ENCODE measurements at places on chromosomes 7 and 10. TPM values are rescaled to one million over a fixed set of nuclear protein-coding genes. Genes with fewer than 3 reads are reported as not detected.

DNA sequence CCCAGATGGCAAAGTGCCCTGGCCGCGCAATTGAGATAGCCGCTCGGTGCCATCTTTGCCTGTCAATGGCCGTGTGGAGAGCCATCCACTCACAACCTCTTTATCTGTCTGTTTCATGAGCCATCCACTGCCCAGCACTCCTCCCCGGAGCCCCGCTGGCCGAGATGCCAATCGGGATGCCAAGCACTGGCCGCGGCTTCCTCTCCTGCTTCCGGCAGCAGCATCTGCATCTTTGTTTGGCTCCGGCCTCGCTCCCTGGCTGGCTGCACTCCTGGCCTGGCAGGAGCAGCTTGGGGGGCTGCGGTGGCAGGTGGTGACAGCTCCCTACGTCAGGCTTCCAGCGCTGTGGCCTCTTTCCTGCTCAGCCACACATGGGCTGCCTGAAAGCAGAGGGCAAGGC lies 231.7 kb downstream of the USP6NL start:
- DNase-seq, result no peak

DNA sequence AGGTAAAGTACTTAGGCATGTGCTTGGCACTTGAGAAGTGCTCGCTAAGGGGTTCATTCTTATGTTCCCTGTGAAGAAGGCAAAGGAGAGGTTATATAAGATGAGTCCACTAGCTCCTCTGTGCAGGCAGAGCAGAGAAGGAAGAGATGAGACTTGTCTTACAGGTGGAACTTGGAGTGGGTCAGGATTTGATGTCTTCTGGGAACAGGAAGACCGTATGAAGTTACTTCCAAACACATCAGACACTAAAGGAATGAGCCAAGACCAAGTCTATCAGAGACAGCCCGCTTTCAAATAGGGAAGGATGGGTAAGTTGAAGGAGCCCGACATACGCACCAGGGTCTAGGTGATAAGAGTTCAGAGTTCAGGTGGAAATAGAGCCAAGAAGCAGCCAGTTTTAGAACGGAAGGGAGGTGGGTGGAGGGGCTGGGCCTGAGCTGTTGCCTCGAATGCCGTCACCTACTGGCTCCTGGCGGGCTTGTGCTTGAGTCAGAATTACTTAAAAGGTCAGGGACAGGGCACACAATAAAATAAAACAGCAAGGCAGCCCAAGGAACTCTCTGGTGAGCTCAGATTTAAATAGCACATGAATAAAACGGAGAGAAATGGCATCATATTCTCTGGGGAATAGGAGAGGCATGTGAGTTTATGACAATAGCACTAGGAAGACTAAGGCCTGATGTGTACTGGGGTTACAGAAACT lies 56.1 kb upstream of the GRB10 start:
- no peak for DNase-seq

DNA sequence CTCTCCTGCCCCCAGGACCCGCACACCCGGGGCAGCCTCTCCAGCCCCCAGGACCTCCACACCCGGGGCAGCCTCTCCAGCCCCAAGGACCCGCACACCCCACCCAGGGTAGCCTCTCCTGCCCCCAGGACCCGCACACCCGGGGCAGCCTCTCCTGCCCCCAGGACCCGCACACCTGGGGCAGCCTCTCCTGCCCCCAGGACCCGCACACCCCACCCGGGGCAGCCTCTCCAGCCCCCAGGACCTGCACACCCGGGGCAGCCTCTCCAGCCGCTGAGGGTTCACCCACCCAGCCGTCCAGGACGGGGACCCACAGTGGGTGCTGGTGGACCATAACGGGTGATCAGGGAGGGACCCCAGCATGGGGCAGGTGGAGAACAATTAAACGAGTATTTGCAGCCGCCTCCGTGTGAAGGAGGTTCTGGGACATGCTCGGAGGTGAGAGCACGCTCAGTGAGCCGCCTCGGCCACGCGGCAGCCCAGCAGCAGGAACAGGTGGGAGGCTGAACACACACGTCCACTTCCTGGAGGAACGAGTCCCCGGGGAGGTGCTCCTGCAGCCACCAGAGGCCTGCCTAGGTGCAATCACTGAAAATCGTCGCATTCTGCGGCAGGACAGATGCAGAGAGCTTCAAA lies 107.9 kb downstream of the PDGFA start:
- DNase-seq, result no peak

The TDRD1 gene
- total RNA-seq, result 0.33 TPM

The HMX3 gene
- total RNA-seq, result not detected

GRCh38 chr10:118045158-118045836 lies 1.4 kb downstream of the RAB11FIP2 start:
- DNase-seq, result no peak

DNA sequence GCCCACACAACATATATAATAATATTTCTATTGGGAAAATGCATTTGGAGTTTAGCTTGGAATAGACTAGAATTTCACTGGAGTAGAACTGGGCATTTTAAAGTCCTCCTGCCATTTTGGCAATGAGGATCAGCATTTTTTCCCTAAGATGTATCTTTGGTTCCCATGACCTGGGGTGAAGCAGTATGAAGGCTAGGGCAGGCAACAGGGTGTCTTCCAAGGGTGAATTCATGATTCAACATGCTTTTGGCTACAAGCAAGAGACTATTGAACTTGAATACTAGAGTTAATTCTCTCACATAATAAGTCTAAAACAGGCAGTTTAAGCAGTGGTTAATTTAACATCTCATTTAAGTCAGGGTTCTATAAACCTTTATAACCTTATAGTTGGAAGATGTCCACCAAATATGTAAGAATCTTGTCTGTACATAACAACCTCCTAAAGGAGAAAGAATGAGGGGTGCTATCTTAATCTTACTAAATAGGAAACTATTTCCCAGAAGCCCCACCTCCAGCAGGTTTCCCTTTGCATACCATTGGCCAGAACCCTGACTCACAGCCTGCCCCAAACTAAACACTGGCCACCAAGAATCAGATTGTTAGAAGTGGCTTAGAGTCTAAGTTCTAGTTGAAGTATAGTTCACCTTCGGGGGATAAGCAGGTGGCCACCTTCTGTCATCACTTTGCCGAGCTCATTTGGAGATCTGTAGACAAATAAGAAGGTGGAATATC lies 96.0 kb upstream of the PRPS1L1 start:
- no peak for DNase-seq

GRCh38 chr7:155807065-155807671 lies 5.1 kb downstream of the SHH start:
- no peak for DNase-seq

All from natural killer cell (primary cell).